ACHN (cell line): ENCODE measurements at places on chromosomes 3 and 15.
A peak's percentile ranks its signal among the peaks of the same experiment; 100 is the strongest.

GRCh38 chr3:45772341-45773035, 23.8 kb downstream of the SLC6A20 start:
- no peak for DNase-seq

DNA sequence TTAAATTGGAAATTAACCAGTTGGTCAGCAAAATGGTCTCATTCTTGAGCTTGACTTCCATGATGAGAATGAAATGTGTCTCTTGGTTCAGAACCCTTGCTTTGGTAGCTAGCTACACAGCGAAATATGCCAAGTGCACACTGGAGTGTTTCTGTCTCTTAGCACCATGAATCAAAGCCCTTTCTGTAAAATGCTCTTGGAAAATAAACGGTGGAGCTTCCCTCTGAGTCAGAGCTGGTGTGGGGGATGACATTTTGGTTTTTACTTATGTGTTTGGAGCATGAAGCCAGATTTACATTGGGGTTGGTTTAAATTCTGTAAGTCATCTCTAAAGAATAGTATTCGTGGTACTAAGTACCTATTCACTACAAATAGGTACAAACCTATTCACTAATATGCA, 85.1 kb upstream of the NANOGP8 start:
- DNase-seq, result no peak

GRCh38 chr3:171156401-171157010, 130.0 kb upstream of the SLC2A2 start:
- peak; percentile 13 for DNase-seq

DNA sequence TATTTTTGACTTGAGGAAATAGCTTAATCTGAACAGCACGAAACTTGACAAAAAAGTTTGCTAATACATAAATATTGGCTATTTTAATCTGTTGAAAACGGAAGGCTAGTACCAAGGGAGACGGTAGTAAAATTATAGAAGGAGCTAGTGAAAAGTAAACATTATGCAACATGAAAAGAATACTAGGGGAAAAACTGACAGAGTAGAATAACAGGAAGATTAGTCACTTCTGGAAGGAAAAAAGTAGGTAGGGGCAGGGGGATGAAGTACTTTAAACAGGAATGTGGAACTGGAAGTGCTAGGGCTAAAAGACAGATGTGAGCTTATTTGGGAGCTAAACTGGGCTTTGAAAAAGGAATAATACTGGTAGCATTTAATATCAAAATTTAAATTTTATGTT, 60.1 kb downstream of the MBNL1 start:
- peak; percentile 55 for DNase-seq
